ENCODE measurements at places on chromosomes 3 and 15. TPM values are rescaled to one million over a fixed set of nuclear protein-coding genes. Genes with fewer than 3 reads are reported as not detected.

GRCh38 chr15:99895189-99895955 is 162.1 kb upstream of the LYSMD4 start:
- no peaks in the 10 kb centered on the region for H3K27me3 ChIP-seq
- H3K4me1 ChIP-seq = no peaks in the 10 kb centered on the region
- DNase-seq = no peak
- no peak overlapping the region for H3K27ac ChIP-seq
- no peak overlapping the region for H3K4me3 ChIP-seq
- no peaks in the 10 kb centered on the region for H3K36me3 ChIP-seq

The ALDH1A3 gene
- 0.94 TPM for total RNA-seq

The CNTN4 gene
- 1.0 TPM for total RNA-seq

DNA sequence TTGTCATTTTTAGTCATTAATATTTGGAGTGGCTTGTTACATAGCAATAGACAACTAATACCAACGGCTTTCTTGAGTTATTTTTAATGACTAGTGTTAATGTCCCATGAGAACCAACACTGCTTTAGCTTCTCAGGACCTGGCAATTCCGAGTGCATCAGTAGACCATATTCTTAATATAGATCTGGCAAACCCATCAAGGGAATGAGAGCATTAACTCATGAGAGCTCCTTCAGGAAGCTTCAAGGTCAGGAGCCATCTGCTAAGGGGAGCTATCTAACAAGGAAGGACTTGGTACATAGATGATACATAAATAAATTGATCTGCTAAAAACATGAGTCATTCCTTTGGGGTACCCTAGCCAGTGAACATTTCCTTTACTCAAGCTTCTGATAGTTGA is 122.6 kb upstream of the EPHA3 start:
- H3K4me1 ChIP-seq = no peaks in the 10 kb centered on the region
- H3K27me3 ChIP-seq = no peaks in the 10 kb centered on the region
- no peak for DNase-seq
- H3K4me3 ChIP-seq = no peak overlapping the region

GRCh38 chr3:16286161-16286560 is 21.1 kb downstream of the OXNAD1 start:
- no peak for DNase-seq
- H3K27ac ChIP-seq = peak overlapping the region; percentile 82
- H3K4me3 ChIP-seq = peak overlapping the region; percentile 39
- H3K4me1 ChIP-seq = peaks cover 28% of the 10 kb centered on the region

- H3K27ac ChIP-seq = peak overlapping the region; percentile 71
- no peak for DNase-seq
These were observed 64.8 kb upstream of the HEG1 start for GRCh38 chr3:125120379-125121122.

GRCh38 chr3:138327831-138328230 is 1.8 kb downstream of the NME9 start:
- no peak for DNase-seq
- H3K4me1 ChIP-seq = peaks cover 21% of the 10 kb centered on the region
- H3K4me3 ChIP-seq = no peak overlapping the region
- no peaks in the 10 kb centered on the region for H3K27me3 ChIP-seq
- H3K27ac ChIP-seq = no peak overlapping the region

DNA sequence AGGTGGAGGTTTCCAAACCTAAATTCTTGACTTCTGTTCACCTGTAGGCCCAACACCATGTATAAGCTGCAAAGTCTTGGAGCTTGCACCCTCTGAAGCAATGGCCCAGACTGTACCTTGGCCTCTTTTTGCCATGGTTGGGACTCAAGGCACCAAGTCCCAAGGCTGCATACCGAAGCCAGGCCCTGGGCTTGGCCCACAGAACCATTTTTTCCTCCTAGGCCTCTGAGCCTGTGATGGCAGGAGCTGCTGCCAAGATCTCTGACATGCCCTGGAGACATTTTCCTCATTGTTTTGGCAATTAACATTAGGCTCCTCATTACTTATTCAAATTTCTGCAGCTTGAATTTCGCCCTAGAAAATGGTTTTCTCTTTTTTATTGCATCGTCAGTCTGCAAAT is 297.9 kb downstream of the OXSM start:
- DNase-seq = peak; percentile 32
- no peak overlapping the region for H3K27ac ChIP-seq
- H3K4me1 ChIP-seq = no peaks in the 10 kb centered on the region
- no peaks in the 10 kb centered on the region for H3K27me3 ChIP-seq

All from spleen (tissue), 13 donors.